BJ (cell line): ENCODE measurements at places on chromosomes 5 and 9.

- peak; percentile 2 for DNase-seq
Measured at GRCh38 chr5:58294598-58295305, 165.1 kb downstream of the PLK2 start.

DNA sequence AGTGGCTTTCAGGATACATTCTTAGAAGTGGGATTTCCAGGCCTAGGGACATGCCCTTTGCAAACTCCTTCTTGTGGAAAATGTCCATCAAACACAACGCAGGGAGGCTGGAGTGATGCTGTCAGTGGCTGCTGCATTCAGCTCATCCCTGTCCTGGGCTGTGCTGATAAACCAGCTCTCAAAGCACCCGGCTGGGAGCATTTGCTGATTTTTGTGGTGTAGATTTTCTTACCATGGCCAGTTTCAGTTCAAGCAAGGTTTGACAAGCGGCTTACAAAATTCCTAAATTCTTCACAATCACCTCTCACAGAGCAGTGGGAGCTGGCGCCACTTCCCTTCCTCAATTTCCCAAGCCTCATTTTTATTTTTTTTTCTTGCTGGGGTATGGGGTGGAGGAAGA is 28.2 kb downstream of the FAM163B start:
- no peak for DNase-seq

DNA sequence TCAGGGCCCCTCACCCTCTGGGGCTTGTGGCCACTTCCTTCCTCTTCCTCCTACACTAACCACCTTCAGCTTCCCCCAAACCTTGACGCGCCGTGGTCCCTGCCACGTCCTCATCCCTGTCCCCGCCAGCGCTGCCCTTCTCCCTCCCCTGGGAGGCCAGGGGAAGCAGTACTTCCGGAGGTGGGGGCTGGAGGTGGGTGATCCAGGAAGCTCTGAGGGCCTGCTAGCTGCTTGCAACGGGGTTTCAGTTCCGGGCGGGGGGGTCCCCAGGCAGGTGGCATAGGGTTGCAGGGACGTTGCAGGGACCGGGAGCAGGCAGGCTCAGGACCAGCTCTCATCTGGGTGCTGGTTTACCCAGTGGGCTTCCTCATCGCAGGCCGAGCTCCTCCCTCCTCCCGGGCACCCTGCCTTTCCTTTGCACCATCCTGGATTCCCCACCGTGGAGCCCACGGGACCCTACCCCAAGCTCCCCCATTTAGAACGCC is 70.0 kb downstream of the RXRA start:
- DNase-seq = no peak

GRCh38 chr5:119239119-119239417 is 116.8 kb upstream of the TNFAIP8 start:
- DNase-seq = no peak

DNA sequence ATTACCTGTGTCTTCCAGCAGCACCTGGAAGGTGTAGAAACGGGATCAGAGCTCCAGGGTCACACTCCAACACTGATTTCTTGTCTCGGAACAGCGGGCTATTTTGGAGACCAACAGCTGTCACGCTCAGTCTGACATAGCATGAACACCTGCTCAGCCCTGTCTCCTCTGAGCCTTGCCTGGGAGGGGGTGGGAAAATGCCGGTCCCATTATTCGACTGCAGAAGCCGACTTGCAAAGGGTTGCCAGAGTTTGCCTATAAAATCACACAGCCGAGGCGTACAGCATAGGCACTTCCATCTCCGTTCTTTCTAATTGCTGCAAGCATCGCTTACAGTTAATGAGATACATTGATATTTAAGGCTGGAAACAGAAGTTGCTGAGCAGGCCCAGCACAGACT is 300.8 kb upstream of the MSX2 start:
- DNase-seq = no peak

GRCh38 chr5:14204785-14205321 is 61.7 kb downstream of the TRIO start:
- peak; percentile 35 for DNase-seq

DNA sequence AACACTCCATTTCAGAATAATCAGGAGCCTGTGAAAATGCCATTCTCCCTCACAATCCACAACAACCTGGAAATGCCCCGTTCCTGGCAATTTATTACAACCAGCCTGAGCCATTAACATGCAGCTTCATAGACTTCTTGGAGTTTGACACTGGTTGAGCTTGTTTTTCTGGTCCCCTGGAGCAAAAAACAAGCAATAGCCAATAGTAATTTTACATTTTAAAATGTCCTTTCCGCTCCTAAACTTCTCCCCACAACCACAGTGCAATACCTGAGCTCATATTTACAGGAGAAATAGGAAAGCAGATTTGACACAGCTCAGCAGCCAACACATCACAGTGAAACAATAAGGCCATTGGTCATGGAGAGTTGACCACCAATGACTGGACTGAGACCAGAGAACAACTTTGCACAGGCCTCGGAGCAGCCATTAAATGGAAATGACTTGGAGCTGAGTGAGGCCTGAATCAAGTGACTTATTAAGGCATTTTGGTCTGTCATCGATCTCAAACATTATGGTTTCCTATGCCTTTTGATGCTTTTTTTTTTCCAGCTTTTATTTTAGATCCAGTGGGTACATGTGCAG is 73.0 kb downstream of the ENC1 start:
- DNase-seq = no peak

- no peak for DNase-seq
Measured at GRCh38 chr5:43315682-43316081, 2.5 kb upstream of the HMGCS1 start.

- no peak for DNase-seq
Measured at GRCh38 chr5:62256161-62257019, 49.6 kb upstream of the KIF2A start.

DNA sequence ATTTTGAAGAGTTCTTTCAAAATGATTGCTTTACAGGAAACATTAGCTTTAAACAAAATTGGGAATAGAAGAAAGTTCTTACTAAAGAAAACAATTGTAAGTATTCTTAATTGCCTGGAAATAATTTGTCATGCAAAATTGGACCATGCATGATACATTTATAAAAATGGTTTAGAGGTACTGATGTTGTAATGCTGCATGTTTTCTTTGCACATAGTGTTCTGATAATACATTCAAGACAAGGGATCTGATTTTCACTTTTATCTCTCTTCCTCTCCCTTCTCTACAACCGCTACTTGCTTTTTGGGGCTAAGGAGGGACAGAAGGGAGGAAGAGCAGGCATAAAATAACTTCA is 211.6 kb upstream of the MPDZ start:
- DNase-seq = no peak

GRCh38 chr5:131384616-131385214 is 120.9 kb downstream of the CDC42SE2 start:
- no peak for DNase-seq

- no peak for DNase-seq
Measured at GRCh38 chr9:95458666-95459065, 58.1 kb downstream of the PTCH1 start.
